ENCODE measurements at places on chromosomes 16 and 17.

GRCh38 chr17:66690166-66690565, 144.8 kb upstream of the CACNG5 start:
- no peak for DNase-seq

DNA sequence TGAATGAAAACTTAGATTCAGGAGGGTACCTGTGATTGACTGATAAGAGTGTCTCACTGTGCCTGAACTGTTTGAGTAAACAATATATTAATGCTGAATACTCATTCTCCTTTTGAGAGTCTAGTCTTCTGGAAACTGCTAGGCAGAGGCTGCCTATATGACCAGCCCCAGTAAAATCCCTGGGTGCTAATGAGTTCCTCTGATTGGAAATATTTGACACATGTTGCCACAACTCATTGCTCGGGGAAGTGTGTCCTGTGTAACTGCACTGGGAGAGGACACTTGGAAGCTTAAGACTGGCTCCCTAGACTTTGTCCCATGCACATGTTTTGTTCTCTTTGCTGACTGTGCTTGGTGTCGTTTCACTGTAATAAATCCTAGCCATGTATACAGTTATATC, 108.7 kb upstream of the NACA2 start:
- no peak for DNase-seq

- DNase-seq = no peak
These were observed 12.0 kb downstream of the MMP15 start for GRCh38 chr16:58037365-58038057.

DNA sequence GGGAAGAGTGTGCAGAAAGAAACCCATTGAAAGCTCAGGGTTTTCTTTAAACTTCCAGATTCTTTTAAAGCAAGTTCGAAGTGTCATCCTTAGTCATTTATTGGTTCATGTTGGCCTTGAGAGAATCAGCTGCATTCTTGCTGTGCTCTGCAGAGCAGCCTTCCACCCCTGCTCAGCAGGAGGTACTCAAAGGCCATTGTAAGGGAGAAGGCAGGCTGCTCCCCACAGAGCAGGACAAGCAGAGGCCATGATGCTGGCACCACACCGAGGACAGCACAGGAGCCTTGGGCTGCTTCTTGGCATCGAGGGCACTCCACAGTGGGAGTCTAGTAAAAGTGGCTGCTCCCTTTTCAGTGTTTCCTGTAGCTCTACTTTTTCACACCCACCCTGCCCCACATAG, 29.6 kb downstream of the NMT1 start:
- DNase-seq = no peak

GRCh38 chr16:83338138-83338537, 469.6 kb upstream of the HSBP1 start:
- DNase-seq = no peak

- DNase-seq = no peak
These were observed 3.5 kb downstream of the SLC7A6 start for GRCh38 chr16:68267612-68268405.

GRCh38 chr17:1192911-1193699, 13.3 kb upstream of the ABR start:
- DNase-seq = no peak

DNA sequence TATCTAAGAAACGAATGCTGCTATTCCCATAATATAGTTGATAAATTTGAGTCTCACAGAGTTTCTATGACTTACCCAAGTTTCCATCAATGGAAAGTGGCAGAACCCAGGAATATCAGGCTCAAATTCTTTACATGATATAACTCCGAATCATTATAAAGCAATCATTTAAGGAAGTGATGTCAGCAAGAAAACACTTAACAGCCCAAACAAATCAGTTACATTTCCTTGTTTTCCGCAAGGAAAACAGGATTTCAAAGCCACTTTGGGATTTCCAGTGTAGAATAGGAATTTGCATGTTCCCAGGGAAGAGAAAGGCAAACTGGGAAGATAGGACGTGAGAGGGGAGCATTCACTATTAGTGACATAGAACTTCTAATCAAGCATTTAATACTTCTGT, 311.4 kb upstream of the GOT2 start:
- no peak for DNase-seq

DNA sequence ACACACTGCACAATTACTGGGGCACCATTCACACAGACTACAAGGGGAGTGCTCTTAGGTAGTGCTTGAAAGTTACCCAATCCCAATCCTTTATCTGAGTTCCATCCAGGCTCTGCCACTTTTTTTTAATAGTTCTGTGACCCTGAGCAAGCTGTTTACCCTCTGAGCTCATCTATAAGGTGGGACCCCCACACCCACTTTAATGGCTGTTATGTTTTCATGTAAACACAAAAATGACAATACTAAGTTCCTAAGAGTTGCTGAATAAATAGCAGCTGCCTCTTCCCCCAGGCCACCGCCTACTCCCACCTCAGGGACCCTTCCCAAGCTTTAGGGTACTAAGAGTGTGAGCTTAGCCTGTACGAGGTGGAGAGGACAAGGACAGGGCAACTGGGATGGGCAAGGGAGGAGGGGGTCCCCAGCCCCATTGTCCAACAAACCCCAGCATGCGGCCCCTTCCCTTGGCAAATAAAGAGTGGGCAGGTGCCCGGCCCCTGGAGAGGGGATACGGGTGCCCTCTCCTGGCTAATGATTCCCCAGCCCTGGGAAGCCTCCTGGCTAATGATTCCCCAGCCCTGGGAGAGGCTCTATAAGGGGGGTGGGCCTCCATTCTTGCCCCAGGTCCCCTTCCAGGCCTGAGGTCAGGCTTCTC, 14.6 kb downstream of the SLC13A2 start:
- DNase-seq = no peak
